Activated T-cell treated with anti-CD3 and anti-CD28 coated beads, Interleukin-2, amount 50 U/mL, for 1 hour (primary cell): ENCODE measurements at places on chromosomes 1 and 21.

DNA sequence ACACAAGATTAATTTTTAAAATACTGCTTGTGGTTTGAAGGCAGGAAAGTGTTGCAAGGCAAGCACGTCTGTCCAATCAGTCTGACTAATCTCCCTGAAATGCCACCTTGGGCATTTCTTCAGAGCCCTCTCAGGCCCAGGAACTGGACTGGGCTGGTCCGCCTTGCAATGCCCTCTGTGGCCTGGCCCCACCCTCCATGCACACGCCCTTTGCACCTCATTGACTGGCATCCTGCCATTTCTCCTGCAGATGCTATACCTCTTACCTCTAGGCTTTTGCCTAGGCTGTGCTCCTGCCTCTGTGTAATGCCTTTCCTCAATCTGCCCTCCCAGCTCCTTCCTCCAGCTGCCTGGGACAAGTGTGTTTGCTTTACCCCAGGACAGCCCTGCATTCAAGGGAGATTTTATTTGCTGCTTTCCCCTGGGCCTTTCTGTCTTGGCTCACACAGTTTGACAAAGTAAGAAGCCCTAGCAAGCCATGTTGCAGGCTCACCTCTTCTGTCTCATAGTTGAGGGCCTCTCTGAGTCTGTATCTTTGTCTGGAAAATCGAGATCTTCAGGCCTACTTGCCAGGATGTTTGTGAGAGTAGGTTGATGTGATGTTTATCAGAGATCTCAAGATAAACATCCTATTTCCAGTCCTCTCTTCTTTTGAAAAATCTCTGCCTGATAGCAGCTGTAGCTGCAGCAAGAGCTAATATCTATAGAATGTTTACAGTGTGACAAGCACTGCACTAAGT lies 149.2 kb upstream of the JUN start:
- no peak for DNase-seq

DNA sequence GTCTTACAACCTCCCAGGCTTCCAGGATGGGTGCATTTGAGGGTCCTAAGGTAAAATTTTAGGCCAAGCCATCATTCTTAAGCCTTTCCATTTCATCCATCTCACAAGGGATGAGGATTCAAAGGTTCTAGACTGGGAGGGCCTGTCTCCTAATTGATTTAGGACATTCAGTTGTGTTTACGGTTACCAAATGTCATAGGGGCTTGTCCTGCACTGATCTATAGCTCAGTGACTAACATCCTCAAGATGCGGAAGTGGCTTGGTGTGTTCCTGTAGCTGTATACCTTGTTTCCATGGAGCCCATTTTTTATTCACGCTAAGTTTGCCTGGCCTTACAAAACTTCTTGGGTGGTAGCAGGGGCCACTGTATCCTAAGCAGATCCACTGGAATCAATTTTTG lies 52.8 kb downstream of the DUSP10 start:
- DNase-seq: no peak

GRCh38 chr1:37932759-37933158 lies 14.1 kb downstream of the INPP5B start:
- DNase-seq: no peak

DNA sequence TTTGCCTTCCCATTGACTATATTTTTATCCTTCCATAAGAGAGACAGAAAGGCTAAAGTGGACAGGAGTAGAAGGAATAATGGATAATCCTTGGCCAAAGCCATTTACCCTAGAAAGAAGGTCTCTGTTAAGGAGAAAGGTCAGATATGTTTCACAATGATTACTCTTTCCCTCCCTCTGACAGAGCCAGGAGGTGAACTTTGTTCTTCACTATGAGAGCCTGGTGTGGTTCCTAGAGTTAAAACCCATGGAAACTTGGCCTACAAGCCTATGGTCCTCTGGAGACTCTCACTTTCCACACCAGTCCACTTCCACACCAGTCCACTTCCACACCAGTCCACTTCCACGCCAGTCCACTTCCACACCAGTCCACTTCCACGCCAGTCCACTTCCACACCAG lies 479.9 kb upstream of the ZP4 start:
- no peak for DNase-seq

DNA sequence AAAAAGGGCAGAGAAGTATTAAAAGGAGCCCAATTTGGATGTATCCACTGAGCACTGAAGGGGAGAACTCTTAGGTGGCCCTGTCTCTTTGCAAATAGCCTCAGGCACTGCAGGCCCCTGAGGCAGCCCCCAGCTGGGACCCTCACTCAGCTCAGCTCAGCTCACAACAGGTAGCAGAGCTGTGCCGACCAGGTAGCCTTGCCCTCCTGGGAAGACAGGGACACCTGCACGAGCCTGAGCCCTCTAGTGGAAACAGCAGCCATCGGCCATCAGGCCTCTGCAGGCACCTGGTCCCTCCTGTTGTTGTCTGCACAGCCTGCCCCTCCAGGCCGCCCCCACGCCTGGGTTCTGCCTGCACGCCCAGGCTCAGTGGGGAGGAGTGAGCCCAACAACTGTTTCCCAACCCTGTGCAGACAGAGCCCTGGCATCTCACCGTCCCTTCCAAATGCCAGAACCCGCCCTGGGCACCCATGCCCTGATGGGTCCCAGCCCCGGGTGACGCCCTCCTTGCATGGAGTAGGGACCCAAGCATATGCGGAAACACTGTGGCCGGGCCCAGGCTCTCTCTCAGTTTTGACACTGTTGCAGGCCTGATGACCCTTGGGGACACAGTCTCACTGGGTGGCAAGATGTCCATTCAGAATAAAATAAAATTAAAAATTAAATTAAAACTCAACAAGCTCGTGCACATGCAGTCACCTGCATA lies 60.0 kb upstream of the AJAP1 start:
- no peak for DNase-seq

DNA sequence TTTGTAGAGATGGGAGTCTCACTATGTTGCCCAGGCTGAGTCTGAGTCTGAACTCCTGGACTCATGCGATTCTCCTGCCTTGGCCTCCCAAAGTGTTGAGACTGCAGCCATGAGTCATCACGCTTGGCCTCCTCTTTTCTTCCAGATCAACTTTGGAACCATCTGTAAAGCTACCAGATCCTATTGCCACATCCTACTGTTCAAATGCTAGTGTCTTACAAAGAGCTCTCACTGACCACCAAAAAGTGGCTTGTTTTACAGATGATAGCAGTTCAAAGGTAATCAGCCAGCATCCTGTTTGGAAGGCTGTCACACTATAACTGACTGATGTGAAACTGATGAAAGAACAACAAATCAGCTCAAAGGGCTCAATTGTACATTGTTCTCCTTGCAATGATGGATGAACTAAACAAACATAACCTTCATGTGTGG lies 221.6 kb downstream of the AKT3 start:
- DNase-seq: no peak

- DNase-seq: no peak
Observed at GRCh38 chr1:15788624-15789301, 18.7 kb downstream of the UQCRHL start.

DNA sequence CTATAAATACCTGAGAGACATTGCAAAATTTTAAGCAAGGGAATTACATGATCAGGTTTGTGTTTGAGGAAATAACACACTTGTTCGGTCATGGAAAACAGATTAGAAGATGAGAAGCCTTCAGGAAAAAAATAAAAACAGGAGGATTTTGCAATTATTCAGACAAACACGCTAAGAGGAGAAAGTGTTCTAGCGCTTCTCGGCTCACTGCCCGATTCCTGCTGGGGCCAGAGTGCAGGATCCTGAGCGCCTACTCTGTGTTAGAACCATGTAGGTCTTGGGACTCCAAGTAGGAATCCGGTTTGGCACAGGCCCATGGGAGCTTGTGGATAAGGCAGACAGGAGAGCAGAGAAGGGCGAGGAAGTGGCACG lies 8.1 kb upstream of the PRELP start:
- DNase-seq: no peak

- DNase-seq: no peak
Observed at GRCh38 chr1:153685544-153686340, 7.3 kb downstream of the NPR1 start.

- no peak for DNase-seq
Observed at GRCh38 chr1:20187813-20188454, 1.6 kb upstream of the PLA2G2C start.

- DNase-seq: no peak
Observed at GRCh38 chr1:235612761-235613160, 36.8 kb downstream of the GNG4 start.

GRCh38 chr1:229116114-229116513 lies 154.8 kb upstream of the RAB4A start:
- DNase-seq: no peak

- no peak for DNase-seq
Observed at GRCh38 chr21:37800057-37800455, 116.2 kb downstream of the KCNJ6 start.

- DNase-seq: no peak
Observed at GRCh38 chr1:232012773-232013386, 386.3 kb downstream of the DISC1 start.

DNA sequence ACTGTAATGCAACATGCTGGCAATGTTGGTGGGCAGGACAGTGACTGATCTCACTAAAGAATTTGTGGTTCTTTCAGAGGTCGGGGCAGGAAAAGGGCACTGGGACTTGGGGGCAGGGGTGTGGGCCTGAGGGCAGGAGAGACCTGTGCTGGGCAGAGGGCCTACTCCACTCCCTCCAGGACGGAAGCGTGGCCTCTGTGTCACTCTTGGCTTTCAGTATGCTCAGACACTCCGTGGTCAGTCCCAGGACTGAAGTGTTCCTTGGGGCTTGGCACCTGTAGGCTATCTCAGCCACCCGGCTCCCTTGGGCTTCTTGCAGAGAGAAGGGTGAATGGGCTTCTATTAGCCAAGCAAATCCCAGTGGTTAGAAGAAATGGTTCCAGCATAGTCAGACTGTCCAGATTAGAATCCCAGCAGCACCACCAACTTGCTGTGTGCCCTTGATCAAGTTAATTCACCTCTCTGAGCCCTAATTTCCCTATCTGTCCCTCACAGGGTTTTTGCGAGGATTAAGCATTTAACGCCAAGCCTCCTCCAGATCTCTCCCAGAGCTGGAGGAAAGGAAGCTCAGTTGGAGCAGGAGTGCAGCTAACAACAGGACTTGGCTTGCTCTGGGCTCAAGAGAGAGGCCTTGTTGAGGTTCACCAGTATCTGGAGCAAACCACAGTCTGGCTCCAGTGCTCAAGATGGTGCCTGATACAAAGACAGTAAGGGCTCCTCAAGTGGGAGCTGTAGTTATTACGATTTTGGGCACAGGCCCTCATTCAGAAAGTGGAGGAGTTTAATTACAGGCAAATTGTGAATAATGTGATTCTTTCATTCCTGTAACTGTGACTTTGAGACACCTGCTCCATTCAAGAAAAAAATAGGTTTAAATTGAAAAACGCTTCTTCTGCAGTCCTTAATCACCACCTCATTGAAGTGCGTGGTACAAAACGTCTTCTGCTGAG lies 57.7 kb upstream of the LRP8 start:
- DNase-seq: no peak

DNA sequence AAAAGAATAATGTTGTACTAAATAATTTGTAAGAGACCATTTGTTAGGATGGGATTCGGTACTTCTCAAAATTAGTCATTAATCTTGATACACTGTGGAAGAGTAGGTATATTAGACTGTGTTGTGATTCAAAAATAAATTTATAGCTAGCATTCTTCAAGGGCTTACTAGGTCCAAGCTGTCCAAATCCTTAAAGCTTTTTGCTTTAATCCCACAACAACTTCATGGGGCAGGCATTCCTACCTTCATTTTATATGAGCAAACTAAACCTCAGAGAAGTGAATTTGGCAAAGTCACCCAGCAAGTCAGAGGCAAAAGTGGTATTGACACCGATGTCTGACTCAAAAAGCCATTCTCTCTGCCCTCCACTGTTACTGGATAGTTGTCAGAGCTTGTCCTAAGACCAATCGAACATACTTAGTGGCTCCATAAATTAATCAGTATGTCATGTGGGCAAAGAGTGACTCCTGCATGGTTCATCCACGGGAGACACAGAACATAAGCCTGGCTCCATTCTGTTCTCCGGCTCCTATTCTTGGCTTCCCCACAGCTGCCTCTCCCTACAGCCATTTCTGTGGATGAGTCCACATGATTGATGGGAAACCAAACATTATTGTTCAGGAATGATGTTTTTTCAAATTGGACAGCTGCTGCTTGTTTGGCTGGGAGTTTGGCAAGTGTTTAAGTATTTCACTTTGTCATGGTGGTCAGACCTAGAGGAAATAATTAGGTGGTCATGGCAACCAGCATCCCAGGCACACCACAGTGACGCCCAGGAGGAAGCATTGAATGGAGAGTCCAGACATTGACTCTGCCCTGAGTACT lies 133.4 kb upstream of the FGGY start:
- no peak for DNase-seq

DNA sequence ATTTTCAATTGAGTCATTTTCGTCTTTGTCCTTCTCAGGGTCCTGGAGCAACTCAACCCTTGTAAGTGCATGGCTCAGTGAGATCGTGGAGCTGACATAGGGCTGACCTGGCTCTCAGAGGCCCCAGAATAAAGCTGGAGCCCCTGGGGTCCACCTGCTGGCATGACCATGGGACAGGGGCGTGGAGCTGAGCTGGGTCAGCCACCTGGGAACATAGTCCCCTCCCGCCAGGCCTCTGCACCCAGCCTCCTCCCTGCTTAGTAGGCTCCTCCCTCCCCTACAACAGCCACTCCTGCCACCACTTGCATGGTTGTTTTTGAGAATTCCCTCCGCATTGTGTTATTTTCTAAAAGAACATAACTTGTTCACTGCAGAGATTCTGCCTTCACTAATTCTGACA lies 3.1 kb upstream of the RIPK4 start:
- no peak for DNase-seq

GRCh38 chr1:85387781-85388180 lies 77.2 kb downstream of the DDAH1 start:
- DNase-seq: no peak

- DNase-seq: no peak
Observed at GRCh38 chr1:116097626-116098025, 13.6 kb upstream of the MAB21L3 start.

GRCh38 chr1:211420389-211420788 lies 71.6 kb downstream of the RD3 start:
- DNase-seq: no peak

- no peak for DNase-seq
Observed at GRCh38 chr21:44516342-44516741, 23.7 kb downstream of the KRTAP10-1 start.

DNA sequence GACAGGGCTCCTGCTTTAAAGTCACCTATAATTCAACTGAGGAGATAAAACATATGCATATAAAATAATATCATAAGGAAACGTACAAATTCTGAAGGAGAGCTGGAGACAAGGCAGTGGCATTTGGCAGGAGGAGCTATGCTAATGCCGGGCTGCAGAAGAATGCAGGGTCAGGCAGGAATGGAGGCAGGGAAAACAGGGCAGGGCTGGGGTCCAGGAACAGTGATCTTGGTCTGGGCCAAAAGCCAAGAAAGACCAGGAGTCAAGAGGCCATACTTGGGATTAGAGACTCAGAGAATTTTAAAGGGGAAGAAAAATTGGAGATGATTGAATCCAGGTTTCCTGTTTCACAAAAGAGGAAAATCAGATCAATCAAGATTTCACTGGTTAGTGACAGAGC lies 20.0 kb upstream of the BRDT start:
- no peak for DNase-seq
